Omental fat pad (tissue), 4 donors: ENCODE measurements at places on chromosomes 7 and 10.

- DNase-seq: no peak
These were observed 87.0 kb downstream of the NEUROD6 start for GRCh38 chr7:31253532-31253931.

- no peak for DNase-seq
These were observed 163.1 kb upstream of the GDF10 start for GRCh38 chr10:47136866-47137265.

DNA sequence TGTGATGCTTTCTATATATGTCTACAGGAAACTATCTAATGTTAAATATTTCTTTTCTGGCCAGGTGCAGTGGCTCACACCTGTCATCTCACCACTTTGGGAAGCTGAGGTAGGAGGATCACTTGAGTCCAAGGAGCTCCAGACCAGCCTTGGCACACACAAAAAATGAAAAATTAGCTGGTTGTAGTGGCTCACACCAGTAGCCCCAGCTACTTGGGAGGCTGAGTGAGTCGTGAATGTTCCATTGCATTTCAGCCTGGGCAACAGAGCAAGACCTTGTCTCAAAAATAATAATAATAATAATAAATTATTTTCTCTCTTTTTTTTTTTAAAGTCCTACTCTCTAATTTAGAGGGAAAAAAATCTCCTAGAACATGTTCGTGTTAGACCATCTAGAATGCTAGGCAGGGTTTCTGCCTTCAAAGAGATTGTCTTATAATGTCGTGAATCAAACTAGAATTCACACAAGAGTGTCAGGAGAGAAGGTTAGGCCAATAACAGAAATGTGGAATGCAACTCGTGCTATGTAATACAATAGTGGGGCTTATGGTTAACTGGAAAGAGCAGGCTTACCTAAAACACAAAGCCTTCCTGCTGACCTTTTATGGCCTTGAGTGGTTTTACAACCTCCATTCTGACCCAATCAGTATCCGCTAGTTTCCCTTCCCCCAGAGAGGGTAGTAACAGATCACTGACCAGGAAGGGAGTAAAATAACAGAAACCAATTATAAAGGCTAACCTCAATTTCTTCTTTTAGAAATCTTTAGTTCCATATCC, 46.3 kb downstream of the MYOF start:
- no peak for DNase-seq

DNA sequence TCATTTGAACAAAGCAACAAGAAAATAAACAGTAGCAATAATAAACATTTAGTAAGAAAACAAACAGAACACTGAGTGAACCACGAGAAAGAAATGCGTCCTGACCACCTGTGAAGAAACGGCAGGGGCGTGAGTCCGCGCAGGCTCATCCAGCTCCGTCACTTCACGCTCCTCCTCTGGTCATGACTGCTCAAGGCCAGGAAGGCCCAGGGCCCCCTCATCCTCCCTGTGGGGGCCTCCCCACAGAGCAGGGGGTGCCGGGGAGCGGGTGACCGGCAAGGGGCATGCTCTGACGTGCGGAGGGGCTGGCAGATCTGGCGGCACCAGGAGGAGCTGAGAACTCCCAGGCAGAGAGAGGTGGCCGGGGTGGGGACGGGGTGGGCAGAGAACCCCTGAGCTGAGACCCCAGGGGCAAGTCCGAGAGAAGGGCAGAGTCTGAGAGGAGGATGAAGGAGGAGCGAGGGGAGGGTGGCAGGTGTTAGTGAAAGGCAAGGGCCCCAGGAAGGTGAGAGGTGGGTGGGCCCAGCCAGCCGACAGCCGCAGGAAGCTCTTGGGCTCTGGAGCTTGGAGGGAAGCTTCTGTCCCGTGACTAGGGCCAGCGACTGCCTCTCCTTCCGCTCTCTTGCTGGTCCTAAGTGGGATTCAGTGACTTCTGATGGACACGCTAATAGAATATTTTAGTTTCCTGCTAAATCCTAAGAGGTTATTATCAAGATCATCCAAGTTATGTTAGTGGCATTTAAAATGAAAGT, 223.9 kb downstream of the TCERG1L start:
- DNase-seq: no peak

DNA sequence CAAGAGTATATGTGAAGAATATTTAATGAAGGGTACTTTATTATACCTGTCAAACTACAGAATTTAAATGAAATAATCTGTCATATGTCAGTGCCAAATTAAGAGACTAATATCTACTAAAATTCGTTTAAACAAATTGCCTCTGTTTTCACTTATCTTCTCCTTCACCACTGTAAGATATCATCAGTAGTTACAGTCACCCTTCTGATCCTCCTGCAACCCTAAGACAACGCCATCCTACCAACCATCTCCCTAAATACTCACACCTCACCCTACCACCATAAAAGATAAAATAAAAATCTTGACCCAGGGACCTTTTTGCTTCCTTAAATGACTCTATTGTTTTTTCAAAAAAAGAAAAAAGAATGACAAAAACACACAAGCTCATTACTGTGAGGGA, 20.8 kb downstream of the EZH2 start:
- no peak for DNase-seq

DNA sequence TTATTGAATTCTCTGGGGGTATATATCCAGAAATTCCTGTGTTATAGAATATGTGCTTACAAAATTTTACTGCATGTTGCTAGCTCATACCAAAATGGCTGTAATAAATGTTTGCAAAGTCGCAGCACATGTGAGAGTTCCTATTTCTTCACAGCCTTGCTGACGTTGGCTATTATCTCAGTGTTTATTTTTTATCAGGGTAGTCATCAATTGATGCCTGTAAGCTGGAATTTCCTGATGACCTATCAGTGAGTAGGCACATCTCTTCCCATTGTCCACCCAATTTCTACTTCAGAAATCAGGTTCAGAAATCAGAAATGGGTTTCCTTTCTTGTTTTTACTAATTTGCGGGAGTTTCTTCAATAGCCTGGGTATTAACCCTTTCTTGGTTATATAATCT, 268.1 kb upstream of the FZD8 start:
- no peak for DNase-seq

DNA sequence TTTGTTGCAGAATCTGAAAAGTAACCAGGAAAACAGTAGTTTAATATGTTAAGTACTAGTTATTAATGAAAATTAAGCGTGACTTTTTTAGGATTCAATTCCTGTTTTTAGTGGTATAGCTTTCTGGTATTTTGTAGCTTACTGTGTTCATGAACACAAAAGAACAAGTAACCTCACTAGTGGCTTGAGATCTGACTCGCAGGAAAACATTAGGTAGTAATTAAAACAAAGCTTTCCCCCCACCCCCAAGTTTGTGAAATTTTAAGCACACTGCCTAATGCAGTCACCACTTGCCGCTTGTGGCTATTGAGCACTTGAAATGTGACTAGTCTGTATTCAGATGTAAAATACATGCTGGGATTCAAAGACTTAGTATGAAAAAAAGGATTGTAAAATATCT, 102.5 kb upstream of the RPA3 start:
- DNase-seq: no peak

DNA sequence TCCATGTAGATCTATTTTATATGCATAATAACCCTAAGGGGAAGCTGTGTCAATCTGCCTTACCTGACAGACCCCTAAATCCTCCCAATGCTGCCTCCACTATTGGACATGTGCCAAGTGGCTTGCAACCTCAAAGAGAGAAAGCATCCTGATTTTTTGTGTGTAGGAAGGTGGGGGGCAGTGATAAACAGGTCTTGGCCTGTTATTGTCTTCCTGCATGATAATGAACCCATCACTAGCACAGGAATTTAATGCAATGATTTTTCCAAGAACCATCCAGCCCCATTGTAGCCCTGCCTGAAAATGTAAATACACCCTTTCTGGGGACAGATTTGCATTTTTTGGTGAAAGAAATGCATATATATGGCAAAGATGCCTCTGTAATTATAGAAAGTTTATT, 850.2 kb downstream of the LRMDA start:
- no peak for DNase-seq

GRCh38 chr10:103124420-103125096, 68.5 kb downstream of the NT5C2 start:
- DNase-seq: no peak

- no peak for DNase-seq
These were observed 16.9 kb downstream of the PRKRIP1 start for GRCh38 chr7:102413091-102413490.

GRCh38 chr10:74754381-74754821, 72.0 kb upstream of the KAT6B start:
- DNase-seq: no peak

- DNase-seq: no peak
These were observed 324.3 kb downstream of the DNAJB6 start for GRCh38 chr7:157660971-157661610.

- DNase-seq: no peak
These were observed 106.3 kb downstream of the C10orf105 start for GRCh38 chr10:71613261-71613777.

GRCh38 chr10:112122827-112123226, 60.7 kb downstream of the GPAM start:
- no peak for DNase-seq

DNA sequence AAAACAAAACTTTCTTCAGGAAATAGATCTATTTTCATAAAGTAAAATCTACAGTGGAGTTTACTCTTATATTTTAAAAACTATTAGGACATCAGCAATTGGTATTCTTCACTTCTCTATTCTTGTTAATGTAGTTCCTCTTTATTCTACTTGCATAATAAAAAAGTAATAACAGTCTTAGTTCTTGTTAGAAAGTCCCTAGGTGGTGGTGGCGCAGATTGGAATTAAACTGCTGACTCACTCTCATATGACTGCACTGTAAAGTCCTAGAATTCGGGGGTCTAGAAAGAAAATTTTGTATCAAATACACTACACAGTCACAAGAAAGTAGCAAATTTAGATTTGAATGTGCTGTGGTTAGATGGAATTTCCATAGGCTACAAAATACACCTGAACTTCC, 44.6 kb upstream of the TES start:
- DNase-seq: no peak

GRCh38 chr10:110483633-110484032, 14.1 kb upstream of the DUSP5 start:
- no peak for DNase-seq

- DNase-seq: no peak
These were observed 29.0 kb downstream of the PDGFA start for GRCh38 chr7:490461-491291.

DNA sequence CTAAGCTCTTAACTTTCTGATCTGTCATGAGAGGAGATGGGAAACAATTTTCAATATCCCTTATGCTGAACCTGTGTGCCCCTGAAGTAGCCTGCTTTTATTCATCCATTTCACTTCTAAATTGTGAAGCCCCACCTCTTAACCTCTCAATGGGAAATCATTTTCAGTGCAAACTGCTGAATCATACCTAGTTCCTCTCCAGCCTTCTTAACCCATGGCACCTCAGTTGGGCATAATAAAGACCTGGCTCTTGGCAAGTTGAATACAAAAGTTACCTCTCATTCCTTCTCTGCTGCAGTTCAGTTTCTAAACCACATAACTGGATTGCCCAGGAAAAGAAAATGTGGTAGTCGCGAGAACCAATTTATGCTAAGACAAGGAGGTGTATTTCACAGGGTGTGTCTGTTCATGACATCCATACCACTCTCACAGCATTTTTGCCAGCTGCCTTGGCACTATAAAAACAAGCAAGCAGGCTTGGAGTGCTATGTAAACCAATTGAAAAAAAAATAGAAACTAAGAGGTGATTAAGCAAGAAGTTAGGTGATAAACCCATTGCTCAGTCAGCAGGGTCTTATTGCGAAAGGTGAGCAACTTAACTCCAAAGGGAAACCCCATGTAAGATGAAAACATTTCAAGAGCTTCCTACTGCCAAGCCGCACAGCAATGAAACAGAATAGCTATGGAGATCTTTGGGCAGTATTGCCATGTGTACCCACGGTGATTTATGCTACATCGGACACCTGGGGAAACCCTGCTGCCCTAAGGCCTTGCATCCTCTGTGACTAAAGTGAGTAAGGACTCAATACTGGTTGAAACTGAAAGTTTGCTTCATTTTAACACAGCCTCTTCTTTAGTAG, 57.0 kb upstream of the DKK1 start:
- no peak for DNase-seq

GRCh38 chr7:150446288-150446938, 4.0 kb upstream of the GIMAP8 start:
- no peak for DNase-seq

GRCh38 chr7:105752671-105753275, 123.6 kb downstream of the ATXN7L1 start:
- DNase-seq: no peak

GRCh38 chr7:151122276-151122675, 36.0 kb downstream of the AGAP3 start:
- no peak for DNase-seq

GRCh38 chr10:102998399-102998907, 80.4 kb downstream of the CNNM2 start:
- no peak for DNase-seq

- no peak for DNase-seq
These were observed 51.1 kb downstream of the DPYSL4 start for GRCh38 chr10:132237871-132238270.

- DNase-seq: no peak
These were observed 188.8 kb upstream of the TCF7L2 start for GRCh38 chr10:112761256-112761655.

- no peak for DNase-seq
These were observed 41.3 kb downstream of the PRKAG2 start for GRCh38 chr7:151835636-151836035.

GRCh38 chr10:107163076-107163855, 1.2 kb downstream of the SORCS1 start:
- no peak for DNase-seq

DNA sequence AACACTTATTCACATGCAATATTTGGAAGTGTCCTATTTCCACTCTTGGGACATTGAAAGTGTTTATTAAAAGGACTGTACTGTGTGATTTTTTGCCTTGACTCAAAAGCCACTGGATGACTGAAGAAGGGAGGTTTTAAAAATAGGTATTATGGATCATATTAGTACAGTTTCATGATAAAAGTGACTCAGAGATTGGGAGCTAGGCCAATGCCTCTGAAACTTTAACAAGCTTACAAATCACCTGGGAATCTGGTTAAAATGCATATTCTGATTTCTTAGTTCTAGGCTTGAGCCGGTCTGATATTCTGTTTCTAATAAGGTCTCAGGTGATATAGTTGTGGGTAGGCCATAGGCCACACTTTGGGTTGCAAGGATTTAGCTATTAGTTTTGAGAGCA, 191.2 kb downstream of the PLXDC2 start:
- no peak for DNase-seq

GRCh38 chr7:28136420-28136819, 44.2 kb downstream of the JAZF1 start:
- DNase-seq: no peak

GRCh38 chr10:34341473-34341872, 473.6 kb downstream of the PARD3 start:
- no peak for DNase-seq

DNA sequence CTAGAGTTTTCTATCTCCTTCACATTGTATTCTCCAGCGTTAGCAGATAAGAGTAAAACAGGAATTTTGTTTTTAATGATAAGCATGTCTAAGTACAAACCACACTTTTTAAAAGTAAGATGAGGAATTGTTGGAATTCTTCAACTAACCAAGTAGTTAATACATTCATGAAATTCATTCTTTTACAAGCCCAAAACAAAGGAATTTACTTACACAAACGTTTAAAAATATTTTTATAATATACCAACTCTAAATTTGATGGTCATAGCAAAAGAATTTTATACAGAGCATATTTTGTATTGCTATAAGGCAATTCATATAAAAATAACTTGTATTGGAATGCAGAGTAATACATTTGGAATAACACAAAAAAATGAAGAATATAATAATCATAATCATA, 51.3 kb downstream of the TWIST1 start:
- no peak for DNase-seq

- DNase-seq: no peak
These were observed 21.7 kb downstream of the SRRM3 start for GRCh38 chr7:76223286-76223972.

- no peak for DNase-seq
These were observed 1012.8 kb downstream of the LRMDA start for GRCh38 chr10:76444034-76444800.
